Spinal cord (tissue), 10 donors: ENCODE measurements at places on chromosomes 16 and 17.
A peak's percentile ranks its signal among the peaks of the same experiment; 100 is the strongest.

DNA sequence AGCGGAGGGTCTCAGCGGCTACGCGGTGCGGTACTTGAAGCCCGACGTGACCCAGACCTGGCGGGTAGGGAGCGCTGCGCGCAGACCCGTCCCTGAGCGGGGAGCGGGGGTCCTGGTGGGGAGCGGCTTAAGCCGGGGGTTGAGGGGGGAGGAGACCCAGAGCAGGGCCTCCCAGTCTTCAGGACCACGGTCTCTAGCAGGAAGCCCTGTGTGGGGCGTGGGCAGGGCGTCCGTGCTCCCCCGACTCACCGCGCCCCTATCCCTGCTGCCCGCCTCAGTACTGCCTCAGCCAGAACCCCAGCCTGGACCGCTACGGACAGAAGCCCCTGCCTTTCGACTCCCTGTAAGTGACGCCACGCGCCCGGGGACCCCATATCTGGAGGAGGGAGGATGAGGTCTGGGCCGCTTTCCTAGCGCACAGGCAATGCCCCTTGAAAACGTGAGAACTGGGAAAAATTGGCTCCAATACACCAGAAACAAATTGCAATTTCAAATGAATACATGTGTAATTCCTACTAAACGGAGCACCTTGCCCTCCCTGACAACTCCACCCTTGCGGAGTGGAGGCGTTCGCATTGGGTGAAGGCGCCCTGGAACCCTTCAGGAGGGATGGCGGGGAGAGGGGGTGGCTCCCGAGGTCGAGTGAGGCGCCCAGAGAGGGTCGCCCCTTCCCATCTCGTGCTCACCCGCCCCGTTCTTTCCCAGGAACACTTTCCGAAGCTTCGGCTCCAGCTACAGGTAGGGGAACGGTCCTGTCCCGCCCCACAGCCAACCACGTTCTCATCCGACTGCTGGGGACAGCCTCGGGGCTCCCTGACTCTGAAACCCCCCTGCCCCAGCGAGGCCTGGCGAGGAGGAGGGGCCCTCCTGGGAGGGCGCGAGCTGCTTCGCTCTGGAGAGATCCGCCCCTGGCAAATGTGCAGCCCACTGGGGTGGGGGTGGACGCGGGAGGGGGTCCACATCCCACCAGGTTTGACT, 14.6 kb upstream of the CNGB1 start:
- DNase-seq, result no peak

GRCh38 chr17:8359769-8360168, 16.7 kb downstream of the KRABD2 start:
- peak; percentile 36 for DNase-seq

- peak; percentile 93 for DNase-seq
Measured at GRCh38 chr17:66711401-66711800, 123.5 kb upstream of the CACNG5 start.

GRCh38 chr16:84840687-84841627, 21.2 kb downstream of the CRISPLD2 start:
- no peak for DNase-seq

- DNase-seq, result no peak
Measured at GRCh38 chr16:2719328-2720063, 528 bp downstream of the PRSS27 start.

GRCh38 chr16:49833085-49833484, 22.8 kb downstream of the ZNF423 start:
- DNase-seq, result peak; percentile 73

GRCh38 chr17:31494259-31495021, 103.0 kb downstream of the RAB11FIP4 start:
- no peak for DNase-seq

- DNase-seq, result no peak
Measured at GRCh38 chr16:1285669-1286512, 23.5 kb upstream of the UBE2I start.

DNA sequence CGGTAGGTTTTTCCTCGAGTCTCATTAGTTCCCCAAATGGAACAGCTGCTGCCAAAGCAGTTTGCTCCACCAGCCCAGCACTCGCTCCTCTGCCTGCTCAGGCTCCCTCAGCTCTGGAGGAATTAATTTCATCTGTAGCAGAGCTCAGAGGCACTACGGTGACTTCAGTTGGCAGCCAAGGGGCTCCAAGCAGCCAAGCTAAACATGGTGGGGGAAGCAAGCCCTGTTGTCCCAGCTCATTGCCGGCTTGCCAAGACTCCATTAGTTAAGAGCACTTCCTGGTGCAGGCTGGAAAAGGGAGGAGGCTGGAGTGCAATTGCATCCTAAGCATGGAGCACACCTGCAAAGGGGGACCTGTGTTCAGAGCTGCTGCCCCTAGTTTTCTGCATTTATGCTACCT, 78.7 kb upstream of the GPRC5B start:
- peak; percentile 91 for DNase-seq
